ENCODE measurements at places on chromosomes 13 and 19. TPM values are rescaled to one million over a fixed set of nuclear protein-coding genes. Genes with fewer than 3 reads are reported as not detected.

DNA sequence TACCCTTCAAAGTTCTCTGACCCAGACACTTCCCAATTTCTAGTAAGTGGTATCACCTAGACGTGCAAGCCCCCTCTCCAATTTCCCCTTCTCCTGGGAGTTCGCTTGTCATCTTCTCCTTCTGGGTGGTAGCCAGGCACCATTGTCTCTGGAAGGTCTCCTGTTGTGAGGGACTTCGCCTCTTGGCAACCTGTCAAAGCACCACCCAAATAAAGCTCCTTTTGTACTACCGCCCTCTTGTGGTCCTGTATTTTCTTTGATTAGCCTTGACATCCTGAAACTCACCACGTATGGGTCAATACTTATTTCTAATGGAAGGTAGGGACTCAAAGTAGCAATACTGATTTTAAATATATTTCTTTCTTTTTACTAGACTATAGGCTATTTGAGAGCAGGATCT is 8.2 kb downstream of the GPC5 start:
- H3K27ac ChIP-seq = no peak overlapping the region
- no peaks in the 10 kb centered on the region for H3K4me1 ChIP-seq
- H3K27me3 ChIP-seq = peaks cover 2% of the 10 kb centered on the region
- DNase-seq = no peak
- H3K36me3 ChIP-seq = no peaks in the 10 kb centered on the region
- no peak overlapping the region for H3K4me3 ChIP-seq

DNA sequence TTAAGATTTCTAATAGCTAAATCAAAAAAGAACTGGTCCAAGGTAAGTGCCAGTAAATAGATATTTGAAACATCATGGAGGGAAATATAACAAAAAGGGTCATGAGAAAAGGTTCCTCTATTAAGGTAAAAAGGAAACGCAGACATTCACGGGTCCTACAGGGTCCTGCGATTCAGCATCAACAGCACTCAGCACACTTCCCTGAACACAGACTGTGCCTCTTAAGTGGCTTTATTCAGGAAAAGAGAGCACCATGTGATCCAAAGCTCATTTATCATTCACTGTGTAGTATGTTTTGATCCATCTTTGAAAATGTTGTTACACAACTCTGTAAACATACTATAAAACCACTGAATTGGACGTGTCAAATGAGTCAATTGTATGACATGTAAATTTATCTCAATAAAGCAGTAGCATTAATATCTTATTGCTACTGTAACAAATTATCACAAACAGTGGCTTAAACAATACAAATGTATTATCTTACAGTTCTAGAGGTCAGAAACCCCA is 33.7 kb downstream of the CRYL1 start:
- DNase-seq = no peak
- no peaks in the 10 kb centered on the region for H3K4me1 ChIP-seq
- no peak overlapping the region for H3K27ac ChIP-seq
- no peak overlapping the region for H3K4me3 ChIP-seq

GRCh38 chr13:50951366-50951765 is 41.8 kb downstream of the RNASEH2B start:
- H3K27me3 ChIP-seq = no peaks in the 10 kb centered on the region
- H3K36me3 ChIP-seq = peaks cover 2% of the 10 kb centered on the region
- H3K27ac ChIP-seq = no peak overlapping the region
- H3K4me1 ChIP-seq = peaks cover 2% of the 10 kb centered on the region

DNA sequence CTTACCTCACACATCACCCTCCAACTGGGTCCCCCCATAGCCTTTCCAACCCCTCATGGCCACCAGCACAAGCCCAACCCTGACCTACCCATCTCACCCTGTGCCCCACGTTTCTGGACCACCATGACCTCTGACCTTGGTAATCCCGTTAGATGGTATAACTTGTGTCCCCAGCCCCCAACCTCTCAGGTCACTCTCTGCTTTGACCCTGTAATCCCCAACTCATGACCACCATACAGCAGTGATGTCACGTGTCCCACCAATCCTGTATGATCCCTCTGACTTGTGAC is 8.5 kb downstream of the KLC3 start:
- H3K36me3 ChIP-seq = no peaks in the 10 kb centered on the region
- H3K4me1 ChIP-seq = no peaks in the 10 kb centered on the region
- no peak overlapping the region for H3K4me3 ChIP-seq
- peaks cover 2% of the 10 kb centered on the region for H3K27me3 ChIP-seq
- no peak overlapping the region for H3K27ac ChIP-seq

GRCh38 chr13:37074703-37075102 is 15.2 kb upstream of the SUPT20H start:
- H3K27me3 ChIP-seq = no peaks in the 10 kb centered on the region
- no peak overlapping the region for H3K27ac ChIP-seq
- no peaks in the 10 kb centered on the region for H3K4me1 ChIP-seq
- no peaks in the 10 kb centered on the region for H3K36me3 ChIP-seq
- DNase-seq = no peak

GRCh38 chr13:51006067-51006845 is 96.7 kb downstream of the RNASEH2B start:
- no peaks in the 10 kb centered on the region for H3K36me3 ChIP-seq
- no peak for DNase-seq
- H3K4me1 ChIP-seq = no peaks in the 10 kb centered on the region
- no peaks in the 10 kb centered on the region for H3K27me3 ChIP-seq
- no peak overlapping the region for H3K4me3 ChIP-seq

DNA sequence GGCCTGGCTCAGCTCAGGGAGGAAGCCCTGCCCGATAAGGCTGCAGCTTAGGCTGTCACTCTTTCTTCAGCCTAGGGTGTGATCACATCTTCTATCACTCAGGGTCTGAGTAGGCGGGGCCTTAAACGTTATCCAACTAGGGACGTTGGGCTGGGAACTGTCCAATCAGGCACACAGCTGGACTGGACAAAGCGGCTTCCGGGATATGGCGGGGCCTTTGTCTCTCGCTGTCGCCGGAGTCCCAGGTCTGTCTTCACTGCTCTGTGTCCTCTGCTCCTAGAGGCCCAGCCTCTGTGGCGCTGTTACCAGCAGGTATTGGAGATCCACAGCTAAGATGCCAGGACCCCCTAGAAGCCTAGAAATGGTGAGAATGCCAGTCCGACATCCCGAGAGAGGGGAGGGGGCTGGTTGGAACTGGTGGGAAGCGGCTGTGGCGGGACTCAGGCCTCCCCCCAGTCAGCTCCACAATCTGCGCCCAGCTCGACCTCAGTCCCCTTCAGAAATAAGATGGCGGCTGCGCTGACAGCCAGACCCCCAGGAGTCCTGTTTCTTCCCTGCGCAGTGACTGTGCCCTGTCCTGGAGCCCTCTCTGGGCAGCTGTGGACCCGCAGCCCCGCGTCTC is at the start of gene ZNF254:
Gene ZNF254 (plus strand): TSS at position 214 of the 622 bp plus-strand sequence. CDS start 121 bp downstream, at position 335.
- H3K27me3 ChIP-seq = no peaks in the 10 kb centered on the region
- peak; percentile 93 for DNase-seq
- no peaks in the 10 kb centered on the region for H3K36me3 ChIP-seq
- H3K4me1 ChIP-seq = no peaks in the 10 kb centered on the region
- H3K27ac ChIP-seq = peak within 1 kb of the TSS; percentile 90
- H3K4me3 ChIP-seq = peak within 1 kb of the TSS; percentile 66

DNA sequence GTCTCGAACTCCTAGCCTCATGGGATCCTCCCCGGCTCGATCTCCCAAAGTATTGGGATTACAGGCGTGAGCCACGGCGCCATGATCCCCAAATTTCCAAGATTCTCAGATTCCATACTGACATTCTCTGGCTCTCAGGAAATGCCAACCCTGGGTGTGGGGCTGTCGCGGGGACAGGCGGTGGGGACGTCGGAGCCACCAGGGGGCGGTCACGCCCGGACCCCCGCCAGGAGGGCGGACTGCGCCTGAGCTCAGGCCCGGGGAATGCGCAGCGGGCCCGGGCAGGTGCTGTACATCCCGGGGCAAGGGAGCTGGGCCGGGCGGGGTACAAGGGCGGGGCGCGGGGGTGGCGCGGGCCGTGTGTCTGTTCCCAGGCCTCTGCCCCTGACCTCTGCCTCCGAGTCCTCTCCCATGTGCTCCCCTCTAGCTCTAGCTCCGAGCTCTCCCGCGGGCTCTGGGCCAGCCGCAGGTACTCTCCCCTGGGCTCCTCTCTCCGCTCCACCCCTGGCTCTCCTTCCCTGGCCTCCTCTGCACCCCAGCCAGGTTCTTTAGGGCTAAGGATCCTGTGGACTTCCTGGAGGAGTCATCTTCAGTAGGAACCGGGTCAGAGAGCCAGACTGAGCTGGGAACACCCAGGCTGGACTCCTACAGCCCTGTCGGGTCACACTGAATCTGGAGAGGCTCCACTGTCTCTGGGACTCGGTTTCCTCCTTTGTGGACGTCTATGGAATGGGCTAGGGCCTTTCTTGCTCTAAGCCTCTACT is 2.4 kb downstream of the PPP1R13L start:
- H3K4me3 ChIP-seq = no peak overlapping the region
- no peaks in the 10 kb centered on the region for H3K4me1 ChIP-seq
- no peaks in the 10 kb centered on the region for H3K27me3 ChIP-seq
- H3K36me3 ChIP-seq = no peaks in the 10 kb centered on the region
- H3K27ac ChIP-seq = no peak overlapping the region
- DNase-seq = peak; percentile 82

- H3K27ac ChIP-seq = no peak overlapping the region
- no peak for DNase-seq
- no peak overlapping the region for H3K4me3 ChIP-seq
- no peaks in the 10 kb centered on the region for H3K36me3 ChIP-seq
Measured at GRCh38 chr19:32651729-32652140, 23.2 kb downstream of the ANKRD27 start.

DNA sequence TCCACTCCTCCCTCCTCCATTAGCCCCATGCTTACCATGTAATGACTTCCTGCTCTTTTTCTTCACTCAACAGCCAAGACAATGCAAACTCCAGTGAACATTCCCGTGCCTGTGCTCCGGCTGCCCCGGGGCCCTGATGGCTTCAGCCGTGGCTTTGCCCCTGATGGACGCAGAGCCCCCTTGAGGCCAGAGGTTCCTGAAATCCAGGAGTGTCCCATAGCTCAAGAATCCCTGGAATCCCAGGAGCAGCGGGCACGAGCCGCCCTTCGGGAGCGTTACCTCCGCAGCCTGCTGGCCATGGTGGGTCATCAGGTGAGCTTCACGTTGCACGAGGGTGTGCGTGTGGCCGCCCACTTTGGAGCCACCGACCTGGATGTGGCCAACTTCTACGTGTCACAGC is 2.9 kb upstream of the PPP1R37 start:
- H3K27me3 ChIP-seq = no peaks in the 10 kb centered on the region
- no peak for DNase-seq
- H3K4me1 ChIP-seq = peaks cover 2% of the 10 kb centered on the region
- H3K4me3 ChIP-seq = no peak overlapping the region
- no peak overlapping the region for H3K27ac ChIP-seq
- H3K36me3 ChIP-seq = no peaks in the 10 kb centered on the region

GRCh38 chr13:77460195-77460594 is 75.3 kb upstream of the SCEL start:
- H3K27me3 ChIP-seq = no peaks in the 10 kb centered on the region
- no peaks in the 10 kb centered on the region for H3K4me1 ChIP-seq
- H3K36me3 ChIP-seq = no peaks in the 10 kb centered on the region
- H3K4me3 ChIP-seq = no peak overlapping the region
- DNase-seq = peak; percentile 71
- H3K27ac ChIP-seq = no peak overlapping the region

DNA sequence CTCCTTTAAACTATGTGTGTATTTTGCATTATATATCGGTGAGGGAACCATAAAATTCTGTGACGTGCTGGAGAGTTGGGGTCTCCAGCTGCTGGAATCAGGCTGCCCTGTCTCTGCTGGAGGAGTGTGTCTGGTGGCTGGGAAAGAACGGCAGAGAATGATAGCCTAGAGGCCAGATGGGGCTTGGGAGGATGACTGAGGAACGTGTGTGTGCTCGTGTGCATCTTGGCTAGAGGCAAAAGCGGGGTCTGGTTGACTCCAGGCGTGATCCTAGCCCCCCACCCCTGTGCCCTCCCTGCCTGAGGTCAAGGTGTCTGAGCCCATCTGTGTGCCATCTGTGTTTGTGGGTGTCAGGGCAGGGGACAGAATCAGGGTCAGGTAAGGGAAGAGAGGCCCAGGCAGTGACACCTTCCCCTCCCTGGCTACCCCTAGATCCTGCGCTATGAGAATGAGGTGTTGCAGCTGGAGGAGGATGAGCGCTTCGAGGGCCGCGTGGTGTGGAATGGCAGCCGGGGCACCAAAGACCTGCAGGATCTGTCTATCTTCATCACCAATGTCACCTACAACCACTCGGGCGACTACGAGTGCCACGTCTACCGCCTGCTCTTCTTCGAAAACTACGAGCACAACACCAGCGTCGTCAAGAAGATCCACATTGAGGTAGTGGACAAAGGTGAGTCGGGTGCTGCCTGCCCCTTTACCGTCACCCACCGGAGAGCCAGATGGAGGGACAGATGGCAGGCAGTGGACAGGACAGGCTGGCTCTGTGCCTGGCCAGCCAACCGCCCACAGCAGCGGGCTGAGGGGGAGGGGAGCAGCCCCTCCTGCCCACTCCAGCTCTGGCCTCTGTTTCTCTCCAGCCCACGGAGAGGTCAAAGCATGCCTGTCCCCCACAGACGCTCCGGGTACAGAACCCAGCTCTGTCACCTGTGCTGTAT is 3.1 kb downstream of the SCN1B start:
- H3K27me3 ChIP-seq = no peaks in the 10 kb centered on the region
- H3K4me1 ChIP-seq = no peaks in the 10 kb centered on the region
- no peaks in the 10 kb centered on the region for H3K36me3 ChIP-seq
- H3K27ac ChIP-seq = no peak overlapping the region
- DNase-seq = no peak

DNA sequence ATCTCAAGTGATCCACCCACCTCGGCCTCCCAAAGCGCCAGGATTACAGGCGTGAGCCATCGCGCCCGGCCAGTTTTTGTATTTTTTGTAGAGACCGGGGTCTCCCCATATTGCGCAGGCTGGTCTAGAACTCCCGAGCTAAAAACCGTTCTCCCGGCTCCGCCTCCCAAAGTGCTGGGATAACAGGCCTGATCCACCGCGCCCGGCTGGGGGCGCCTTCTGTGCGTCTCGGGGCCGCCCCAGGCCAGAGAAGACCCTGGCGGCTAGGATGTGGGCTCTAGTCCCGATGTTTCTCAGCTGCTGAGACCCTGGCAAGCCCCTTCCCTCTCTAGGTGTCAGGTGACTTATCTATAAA is 3.6 kb downstream of the ARHGAP45 start:
- no peak overlapping the region for H3K4me3 ChIP-seq
- no peak overlapping the region for H3K27ac ChIP-seq
- H3K36me3 ChIP-seq = no peaks in the 10 kb centered on the region
- DNase-seq = peak; percentile 47

SLC10A2 gene
- 0.13 TPM for polyA plus RNA-seq

SPRED3 gene
- polyA plus RNA-seq = 11.3 TPM

ZNF69 gene
- polyA plus RNA-seq = 1.3 TPM

CHERP gene
- polyA plus RNA-seq = 17.4 TPM

FGF9 gene
- polyA plus RNA-seq = not detected

IFNL1 gene
- polyA plus RNA-seq = not detected

ZNF667 gene
- 5.6 TPM for polyA plus RNA-seq

Measured in aorta (tissue), 5 donors.